ENCODE measurements at places on chromosomes 11 and 22.

DNA sequence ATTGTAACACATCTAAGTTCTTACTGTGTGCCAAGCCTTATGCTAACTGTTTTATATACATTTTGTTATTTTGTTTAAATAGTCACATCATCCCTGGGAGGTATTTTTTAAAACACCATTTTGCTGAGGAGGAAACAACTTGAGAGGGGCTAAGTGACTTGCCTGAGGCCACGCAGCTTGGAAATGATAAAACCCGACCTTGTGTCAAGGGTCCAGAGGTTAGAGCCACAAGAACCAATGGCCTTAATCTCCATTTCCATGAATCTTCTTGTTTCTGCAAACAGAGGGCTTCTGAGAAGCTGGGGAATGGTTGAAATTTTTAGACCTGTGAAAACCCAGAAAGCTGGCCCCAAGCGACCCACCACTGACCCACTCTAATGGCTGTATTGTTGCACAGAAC lies 16.7 kb downstream of the ABTB2 start:
- DNase-seq: no peak

DNA sequence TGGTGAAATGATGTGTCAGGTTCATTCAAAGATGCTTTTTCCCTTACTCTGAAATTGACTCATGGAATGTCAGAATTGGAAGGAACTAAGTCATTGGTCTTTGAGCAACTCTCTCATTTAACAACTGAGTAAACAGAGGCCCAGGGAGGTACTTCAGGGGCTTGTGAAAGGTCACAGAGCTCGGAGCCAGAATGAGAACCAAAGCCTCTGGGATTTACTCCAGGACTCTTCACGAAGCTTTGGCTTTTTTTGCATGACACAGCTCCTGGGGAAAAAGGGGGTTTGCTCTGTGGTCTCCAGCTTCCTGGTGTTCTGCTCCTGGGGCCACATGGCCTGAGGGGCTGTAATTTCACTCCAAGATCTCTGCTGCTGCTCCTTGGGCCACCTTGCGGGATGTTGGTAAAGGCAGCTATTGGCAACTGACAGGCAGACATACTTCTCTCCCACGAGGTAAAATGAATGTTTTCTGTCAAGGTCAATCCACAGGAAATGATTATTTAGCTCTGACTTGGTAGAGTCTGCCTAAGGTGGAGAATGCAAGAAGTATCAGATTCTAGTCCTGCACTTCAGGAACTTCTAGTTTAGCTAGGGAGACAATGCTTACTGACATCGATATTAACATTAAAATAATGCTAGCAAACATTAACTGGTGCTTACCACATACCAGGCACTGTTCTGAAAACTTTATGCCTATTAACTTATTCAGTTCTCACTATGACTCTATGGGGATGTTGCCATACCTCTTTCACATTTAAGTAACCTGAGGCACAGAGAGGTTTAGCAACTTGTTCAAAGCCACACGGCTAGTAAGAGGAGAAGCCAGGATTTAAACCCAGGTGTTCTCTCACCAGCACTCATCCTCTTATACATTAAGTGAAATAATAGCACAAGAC lies 16.1 kb downstream of the PKNOX2 start:
- no peak for DNase-seq

DNA sequence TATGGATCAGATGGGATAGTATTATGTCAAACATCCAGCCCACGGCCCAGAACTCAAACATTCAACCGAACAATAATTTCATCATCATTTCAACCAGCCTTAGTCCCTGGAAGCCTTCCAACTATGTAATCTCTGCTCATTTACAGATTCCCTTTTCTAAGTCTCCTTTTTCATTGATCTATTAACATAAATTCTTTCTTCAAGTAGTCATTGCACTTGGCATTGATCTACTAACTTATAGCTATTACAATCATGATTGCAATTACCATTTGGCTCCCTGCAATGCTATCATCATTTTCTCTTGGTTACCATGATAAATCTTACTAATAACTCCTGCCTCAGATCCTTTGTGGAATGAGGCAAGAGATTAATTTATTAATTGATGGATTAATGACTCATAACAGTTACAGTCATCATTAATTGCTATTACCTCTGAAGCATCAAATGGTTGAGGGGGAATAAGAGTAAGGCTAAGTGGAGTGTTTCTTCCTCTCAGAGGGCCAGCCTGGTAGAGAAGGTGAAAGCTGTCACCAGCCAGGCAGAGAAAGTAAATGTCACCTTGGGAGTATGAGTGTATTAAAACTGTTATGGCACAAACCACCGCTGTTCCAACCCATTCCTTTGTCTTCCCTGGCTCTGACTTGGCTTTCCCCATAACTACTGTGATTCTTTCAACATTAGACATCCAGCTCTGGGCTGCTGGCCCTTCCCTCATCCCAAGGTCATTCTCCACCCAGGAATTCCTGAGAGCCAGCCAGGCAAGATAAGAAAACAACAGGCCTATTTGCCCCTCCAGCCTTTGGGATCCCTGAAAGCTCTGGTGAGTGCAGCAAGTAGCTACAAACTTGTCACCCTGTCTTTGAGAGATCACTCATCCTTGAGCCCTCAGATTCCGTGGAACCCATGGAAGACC lies 174.7 kb downstream of the RRAS2 start:
- DNase-seq: no peak

- no peak for DNase-seq
Observed at GRCh38 chr22:25399649-25400151, 164.8 kb upstream of the GRK3 start.

GRCh38 chr11:118927554-118928100 lies 1.9 kb upstream of the BCL9L start:
- DNase-seq: no peak

DNA sequence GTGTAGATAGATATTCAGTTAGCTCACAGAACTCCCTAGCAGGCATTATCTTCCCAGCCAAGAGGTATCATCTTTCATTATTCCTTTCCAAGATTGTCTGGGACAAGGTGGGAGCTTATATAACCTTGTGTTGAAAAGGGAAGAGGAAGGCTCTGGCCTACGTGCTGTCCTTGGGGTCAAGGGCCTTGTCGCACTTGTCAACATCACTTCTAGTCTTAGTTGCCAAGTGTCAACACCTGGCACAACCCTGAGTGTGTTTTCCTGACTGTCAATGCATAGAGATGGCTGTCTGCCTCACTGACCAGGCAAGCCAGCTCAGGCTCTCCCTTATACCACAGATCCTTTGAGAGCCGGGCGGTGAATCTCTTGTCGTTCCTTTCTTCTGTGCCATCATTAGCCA lies 331.9 kb downstream of the CNTN5 start:
- no peak for DNase-seq

GRCh38 chr11:102464859-102465500 lies 12.4 kb upstream of the TMEM123 start:
- DNase-seq: no peak
